ENCODE measurements at places on chromosomes 4 and X.
A peak's percentile ranks its signal among the peaks of the same experiment; 100 is the strongest.

- no peak for DNase-seq
Measured at GRCh38 chr4:137702512-137702911, 170.2 kb upstream of the PCDH18 start.

- DNase-seq: no peak
Measured at GRCh38 chr4:152200511-152201333, 335.2 kb downstream of the FBXW7 start.

DNA sequence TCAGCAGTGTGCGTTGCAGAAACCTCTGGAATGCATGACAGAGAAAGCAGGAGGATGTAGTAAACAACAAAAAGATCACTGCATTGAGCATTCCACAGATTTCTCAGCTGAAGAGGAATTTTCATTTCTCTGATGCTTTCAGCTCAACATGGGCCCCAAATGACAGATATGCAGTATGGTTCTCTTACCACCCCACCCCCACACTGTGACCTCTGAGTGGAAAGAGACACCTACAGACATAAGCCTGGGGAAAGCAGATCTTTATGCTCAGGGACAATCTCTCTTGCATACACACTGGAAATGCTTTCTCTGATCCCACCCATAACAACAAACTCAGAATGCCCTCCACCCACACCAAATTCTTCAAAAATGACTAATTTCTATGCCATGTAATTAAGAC, 983.7 kb upstream of the LCORL start:
- DNase-seq: no peak

GRCh38 chrX:3815896-3816664, 102.6 kb upstream of the PRKX start:
- peak; percentile 9 for DNase-seq

- no peak for DNase-seq
Measured at GRCh38 chrX:81202943-81203342, 1.0 kb downstream of the SH3BGRL start.

- no peak for DNase-seq
Measured at GRCh38 chr4:55546506-55546755, 278 bp downstream of the CLOCK start.

GRCh38 chrX:15956681-15957080, 102.1 kb upstream of the AP1S2 start:
- no peak for DNase-seq

DNA sequence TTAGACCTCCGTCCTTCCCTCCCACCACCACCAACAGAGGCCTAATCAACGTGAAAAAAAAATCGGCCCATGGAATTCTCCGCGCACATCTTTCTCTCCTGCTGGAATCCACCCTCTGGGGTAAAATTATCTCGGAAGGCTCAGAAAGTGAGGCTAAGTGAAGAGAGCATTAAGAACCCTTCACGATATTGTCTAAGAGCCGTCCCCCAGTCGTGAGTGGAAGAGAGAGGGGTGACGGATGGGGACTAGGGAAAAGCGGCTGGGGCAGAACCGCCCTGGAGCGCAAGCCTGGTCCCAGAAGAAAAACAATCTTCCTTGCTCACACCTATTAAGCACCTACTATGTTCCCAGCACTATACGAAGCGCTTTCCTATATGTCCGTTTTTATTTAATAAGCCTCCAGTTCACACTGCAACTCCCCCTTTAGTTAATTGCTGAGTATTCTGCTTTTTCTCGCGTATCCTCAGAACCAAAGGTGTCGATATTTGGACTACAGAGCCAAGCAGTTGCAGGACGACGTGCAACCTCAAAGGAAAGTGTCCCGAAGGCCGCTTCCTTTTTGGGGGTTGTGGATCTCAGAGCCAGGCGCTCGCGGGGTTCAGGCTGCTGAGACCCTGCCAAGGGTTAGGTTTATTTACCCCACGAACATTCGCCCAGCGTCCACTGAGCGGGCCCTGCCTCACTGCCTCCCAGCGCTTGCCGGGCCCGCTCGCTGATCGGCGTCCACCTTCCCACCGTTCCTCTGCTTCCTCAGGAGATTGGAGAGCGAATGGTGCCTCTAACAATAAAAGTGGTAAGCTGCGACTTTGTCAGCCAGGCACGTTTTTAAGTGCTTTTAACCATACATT, 889 bp downstream of the MGARP start:
- no peak for DNase-seq

DNA sequence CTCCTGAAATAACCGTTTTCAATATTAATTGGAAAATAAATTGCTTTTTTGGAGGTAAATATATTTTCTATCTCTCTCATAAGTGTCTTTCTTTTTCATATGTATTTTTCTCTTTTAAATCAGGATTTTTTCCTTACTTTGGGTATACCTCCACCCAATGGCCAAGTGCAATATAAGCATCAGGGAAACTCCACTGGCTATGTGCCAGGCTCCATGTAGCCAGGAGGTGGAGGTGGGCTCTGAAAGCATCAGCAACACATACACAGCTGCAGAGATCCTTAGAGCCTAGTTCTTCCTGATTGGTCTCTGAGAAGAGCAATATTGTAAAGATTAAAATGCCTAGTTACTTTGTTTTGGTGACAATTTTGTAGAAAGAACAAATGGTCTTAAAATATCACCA, 3.4 kb downstream of the GABRA2 start:
- DNase-seq: no peak

GRCh38 chrX:33892670-33893069, 239.4 kb downstream of the FAM47A start:
- DNase-seq: no peak

- no peak for DNase-seq
Measured at GRCh38 chr4:68119921-68120320, 9.7 kb downstream of the TMPRSS11F start.

GRCh38 chrX:134654398-134655012, 3.8 kb downstream of the PLAC1 start:
- DNase-seq: no peak

DNA sequence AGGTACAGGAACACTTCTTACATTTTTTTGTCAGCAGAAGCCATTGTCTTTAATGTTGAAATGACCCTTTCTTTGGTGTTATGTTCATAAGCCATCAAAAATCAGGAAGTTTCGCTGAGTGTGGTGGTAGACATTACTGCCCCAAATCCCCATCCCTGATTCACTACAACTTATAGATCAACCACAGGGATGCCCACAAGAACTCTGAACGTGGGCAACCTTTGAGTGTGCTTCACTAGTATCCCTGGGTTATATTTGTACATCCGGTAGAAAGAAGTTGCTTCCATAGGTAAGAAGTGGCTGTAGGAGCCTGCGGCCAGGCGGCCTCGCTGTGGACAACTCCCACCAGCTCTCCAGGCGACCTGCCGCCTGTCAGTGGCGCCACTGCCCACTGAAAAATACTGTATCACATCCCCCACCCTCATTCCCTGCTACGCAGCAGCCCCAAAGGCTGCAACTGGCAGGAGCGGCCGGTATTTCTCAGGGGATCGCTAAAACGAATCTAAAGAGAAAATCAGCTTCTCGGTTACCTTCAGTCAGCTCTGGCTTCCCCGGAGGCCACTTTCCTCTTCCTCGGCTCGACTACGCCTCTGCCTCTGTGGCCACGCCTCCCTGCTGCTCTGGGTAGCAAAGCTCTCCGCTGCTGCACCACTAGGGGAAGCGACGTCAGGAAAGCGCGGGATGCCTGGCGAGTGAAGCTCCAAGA, 13.9 kb upstream of the ETDC start:
- DNase-seq: peak; percentile 0

- DNase-seq: peak; percentile 70
Measured at GRCh38 chr4:170589597-170590191, 499.9 kb upstream of the AADAT start.

DNA sequence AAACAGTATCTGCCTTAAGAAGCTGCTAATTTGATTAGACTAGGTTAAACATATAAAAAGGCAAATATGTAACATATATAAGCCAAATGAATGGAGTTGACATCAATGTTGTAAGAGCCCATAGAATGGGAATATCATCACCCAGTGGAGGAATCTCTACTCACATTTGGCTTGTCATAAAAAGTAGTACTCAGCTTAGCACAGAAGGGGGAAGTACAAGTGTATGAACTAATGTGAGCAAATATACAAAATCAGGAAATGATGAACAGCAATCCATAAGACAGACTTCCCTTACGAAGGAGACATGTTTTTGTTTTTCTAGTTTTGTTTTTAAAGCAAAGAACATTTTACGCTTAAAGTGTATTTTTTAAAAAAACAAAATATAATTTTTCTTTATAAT, 74.9 kb downstream of the MAB21L2 start:
- no peak for DNase-seq

GRCh38 chr4:90318193-90318592, 191.0 kb downstream of the CCSER1 start:
- DNase-seq: no peak

GRCh38 chrX:12162420-12162819, 24.1 kb downstream of the FRMPD4 start:
- DNase-seq: no peak

DNA sequence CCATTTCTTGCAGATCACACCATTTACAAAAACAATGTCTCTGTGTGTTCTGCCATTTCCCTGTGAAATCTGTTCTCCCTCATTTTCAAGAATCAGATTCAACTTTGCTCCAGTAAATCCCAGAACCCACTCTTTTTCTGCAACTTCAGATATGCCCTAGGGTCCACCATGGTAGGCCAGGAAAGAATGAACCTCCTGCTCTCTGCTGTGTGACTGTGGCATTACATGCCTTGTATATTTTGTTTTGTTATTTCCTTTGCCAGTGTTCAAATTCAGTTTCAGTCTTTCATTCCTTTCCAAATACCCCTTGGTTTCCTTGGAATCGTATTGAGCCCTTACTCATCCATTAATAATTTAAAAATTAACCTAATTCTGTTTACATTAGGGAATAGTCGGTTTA, 290.2 kb upstream of the VCX start:
- DNase-seq: no peak

DNA sequence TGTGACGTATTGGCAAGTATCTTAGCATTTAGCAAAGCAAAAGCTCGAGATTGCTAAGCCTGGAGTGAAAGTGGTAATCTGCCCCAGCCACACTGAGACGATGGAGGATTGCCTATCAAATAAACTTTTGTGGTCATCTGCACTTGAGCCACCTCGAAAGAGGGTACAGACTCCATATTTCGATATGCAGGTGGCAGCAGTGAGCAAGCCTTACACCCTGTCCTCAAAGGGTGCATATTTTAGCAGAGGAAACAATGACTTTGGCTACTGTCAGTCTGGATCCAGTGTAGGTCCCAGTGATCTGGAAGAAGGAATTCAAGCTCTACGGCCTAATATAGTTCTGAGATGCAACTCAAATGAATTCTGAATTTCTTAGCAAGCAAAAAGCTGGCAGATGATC, 153.9 kb downstream of the ATG4A start:
- DNase-seq: no peak

- no peak for DNase-seq
Measured at GRCh38 chr4:99968330-99968729, 18.3 kb upstream of the H2AZ1 start.

- no peak for DNase-seq
Measured at GRCh38 chrX:131910586-131910985, 112.5 kb upstream of the STK26 start.

- no peak for DNase-seq
Measured at GRCh38 chr4:142549248-142549647, 296.9 kb downstream of the INPP4B start.

DNA sequence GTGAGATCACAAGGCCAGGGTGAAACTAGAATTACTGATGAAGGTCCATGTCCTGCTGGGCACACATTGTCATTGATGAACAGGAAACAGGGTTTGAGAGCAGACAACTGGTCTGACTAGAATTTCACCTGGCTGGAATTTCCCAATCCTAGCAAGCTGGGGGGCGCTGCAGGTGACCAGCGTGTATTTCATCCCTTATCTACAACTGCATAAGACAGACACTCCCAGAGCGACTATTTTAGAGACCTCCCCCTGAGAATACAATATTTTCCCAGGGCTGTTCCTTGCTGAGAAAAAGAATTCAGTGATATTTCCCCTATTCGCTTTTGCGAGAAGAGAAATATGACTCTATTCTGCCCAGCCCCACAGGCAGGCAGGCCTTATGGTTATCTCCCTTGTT, 432.6 kb upstream of the GALNT7 start:
- no peak for DNase-seq

DNA sequence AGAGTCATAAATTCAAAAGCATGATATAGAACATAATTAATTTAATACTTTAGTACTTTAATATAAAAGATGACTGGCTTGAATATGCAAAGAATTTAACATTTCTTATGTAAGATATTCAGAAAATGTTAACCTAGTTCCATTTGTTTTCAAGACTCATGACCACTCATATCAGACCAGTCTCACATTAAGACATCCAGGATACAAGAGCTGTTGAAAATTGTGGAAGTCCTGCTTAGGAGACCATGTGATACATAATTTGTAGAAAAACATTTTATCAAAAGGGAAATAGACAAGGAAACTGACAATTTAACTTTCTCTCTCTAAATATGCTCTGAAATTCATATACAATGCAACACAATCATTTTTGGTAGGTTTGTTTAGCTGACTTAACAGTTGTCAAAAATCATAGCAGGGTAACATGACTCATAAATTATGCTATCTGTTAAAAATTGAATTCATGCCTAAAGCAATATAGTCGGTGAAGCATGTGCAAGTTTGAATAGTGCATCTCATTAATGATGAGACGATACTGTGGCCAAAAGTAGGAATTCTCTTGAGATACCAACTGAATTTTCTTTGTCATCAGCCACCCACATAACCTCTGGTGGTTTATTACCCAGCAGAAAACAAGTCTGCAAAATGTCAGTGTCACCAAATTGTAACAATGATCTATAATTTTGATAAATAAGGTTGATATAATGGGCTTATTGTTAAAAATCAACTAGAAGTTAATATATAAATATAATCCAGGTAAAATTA, 211.4 kb downstream of the GASK1B start:
- peak; percentile 35 for DNase-seq

GRCh38 chr4:37734989-37735388, 48.8 kb upstream of the RELL1 start:
- no peak for DNase-seq

DNA sequence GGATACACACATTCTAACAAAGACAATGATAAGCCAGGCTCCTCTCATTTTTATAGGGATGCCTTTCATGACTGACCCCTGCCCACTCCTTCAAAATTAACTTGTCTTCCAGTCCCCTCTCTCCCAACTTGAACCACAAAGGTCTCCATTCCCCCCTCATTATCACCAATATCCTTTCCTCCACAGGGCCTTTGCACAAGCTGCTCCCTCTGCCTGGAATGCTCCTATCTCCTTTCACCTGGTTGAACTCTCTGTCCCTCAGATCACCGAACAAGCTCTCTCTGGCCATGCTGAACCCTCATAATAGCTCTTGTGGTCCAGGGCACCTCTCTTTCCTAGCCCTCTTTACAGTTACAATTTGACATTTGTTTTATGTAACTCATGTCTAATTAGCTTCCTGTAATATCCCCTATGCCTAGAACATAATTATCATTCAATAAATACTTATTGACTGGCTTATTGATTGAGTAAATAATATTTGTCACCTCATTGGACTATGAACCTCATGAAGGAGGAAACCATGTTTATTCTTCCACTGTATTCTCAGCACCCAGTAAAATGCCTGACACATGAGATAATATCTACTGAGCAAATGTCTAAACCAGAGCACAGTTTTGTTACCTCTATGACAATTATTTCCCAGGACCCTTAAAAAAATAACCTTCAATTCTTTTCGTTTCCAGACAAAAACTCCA, 266.3 kb upstream of the RASGEF1B start:
- DNase-seq: no peak
